ENCODE measurements at places on chromosomes 3 and 15.

DNA sequence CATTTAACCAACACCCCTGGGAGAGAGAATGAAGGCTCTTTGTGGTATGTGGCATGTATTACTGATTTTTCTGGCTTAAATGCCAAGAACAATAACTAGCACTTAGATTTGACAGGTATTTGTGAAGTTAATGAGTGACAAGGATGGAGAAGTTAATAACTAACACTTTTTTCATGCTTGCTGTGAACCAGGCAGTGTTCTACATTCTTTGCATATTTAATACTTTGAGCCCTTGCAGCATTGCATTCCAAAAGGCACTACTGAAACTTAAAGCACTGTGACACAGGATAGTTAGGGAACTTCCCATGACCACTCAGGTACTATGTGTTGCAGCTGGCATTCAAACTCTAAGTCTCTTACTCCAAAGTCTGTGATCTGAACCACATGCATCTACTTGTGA is 650.6 kb downstream of the ZPLD1 start:
- DNase-seq, result no peak

DNA sequence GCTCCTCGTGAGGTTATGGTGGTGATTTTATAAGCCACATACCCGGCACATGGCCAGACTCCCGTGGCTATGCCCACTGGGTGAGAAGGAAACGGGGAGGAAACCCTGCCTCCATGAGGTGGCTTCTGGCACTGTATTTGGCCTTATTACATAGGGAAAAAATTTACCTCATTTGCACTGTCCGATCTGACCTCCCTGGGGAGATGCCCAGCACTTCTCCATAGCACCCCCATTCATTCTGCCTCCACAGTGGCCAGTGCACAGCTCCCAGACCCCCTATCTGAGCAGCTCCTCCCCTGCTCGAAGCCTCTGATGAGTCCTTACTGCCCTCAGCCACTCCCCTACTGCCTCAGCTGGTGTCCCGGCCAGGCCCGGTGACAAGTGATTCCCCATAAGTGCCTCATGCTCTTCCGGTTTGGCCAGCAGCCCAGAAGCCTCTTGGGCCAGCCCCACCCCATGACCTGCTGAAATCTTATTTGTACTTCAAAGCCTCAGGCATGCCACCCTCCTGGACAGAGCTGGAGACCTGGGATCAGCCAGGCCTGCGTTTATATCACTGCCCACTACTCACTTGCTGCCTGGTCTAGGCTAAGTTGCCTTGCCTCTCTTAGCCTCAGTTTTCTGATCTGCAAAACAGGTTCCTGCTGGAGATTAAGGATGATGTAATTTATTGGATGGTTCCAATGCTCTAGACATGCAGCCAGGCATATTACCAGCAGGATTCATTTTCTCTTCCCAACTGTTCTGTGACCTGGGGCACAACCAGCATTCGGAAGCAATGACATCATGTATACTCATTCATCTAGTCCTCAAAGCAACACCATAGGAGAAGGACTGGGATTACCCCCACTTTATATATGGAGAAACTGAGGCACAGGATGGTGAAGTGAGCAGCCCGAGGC is 30.6 kb upstream of the SLC6A6 start:
- DNase-seq, result no peak

DNA sequence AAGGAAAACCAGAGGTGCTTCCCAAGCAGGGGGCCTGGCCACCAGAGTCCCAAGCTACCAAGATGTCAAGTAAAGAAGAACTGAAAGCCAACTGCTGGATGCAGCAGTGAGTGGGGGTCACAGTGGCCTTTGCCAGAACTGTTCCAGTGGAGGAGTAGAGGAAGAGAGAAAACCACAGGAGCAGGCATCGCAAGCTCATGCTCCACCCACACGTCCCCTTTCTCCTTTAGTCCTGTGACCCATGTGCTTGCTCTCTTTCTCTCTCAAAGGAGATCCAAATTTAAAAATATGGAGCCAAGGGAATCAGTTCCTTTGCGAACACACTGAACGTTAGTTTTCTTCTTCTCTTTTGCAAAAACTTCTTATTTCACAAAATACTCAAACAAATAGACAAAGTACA is 12.4 kb upstream of the ABHD2 start:
- DNase-seq, result no peak

DNA sequence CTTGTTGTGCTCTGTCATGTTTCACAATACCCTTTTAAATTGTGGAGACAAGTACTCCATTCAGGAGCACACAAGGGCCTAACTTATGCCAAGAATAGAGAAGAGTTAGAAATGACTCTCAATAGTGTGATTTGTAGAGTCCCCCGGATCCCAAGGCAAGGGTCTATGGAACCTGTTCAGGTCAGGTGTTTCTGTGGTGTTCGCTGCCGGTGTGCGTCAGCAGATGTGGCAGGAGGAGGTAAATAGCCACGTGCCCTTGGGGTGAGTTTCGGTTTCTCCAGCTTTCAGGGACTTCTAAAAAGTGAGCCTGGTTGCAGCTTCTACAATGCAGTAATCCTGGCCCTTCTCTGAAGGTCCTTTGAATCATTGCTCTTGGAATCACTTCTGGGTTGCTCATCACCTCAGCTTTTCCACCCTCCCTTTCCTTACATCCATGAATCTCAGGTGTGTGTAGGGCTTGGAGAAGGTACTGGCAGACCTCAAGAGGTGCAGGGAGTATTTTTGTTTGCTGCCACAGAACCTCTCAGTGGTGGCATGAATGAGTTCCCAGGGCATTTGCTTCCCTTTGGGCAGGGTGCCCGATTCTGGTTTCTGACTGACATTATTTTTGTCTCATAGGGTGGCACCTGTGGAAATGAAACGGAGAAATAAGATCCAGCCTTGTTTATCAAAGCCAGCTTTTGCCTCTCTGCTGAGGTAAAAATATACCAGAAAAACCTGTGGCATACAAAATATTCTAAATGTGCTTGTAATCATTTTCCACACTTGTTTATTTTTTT is 7.3 kb downstream of the ST3GAL6 start:
- DNase-seq, result no peak

DNA sequence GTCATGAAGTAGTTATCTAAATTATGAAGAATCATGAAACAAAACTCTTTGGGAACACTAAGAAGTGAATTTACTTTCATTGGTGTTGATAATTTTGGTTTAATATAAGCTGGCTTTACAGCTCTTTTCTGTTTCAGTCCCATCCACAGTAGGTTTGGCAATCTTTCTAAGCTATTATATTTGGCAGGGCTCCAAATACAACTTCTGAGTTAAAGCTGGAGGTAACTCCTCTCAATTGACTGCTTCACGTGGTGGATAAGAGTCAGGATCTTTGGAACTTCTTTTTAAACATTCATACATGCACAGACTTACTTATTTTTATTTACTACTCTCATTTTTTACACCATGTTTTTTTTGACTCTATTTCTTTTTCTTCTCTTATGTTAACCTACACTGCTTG is 106.5 kb upstream of the EPHA3 start:
- no peak for DNase-seq

DNA sequence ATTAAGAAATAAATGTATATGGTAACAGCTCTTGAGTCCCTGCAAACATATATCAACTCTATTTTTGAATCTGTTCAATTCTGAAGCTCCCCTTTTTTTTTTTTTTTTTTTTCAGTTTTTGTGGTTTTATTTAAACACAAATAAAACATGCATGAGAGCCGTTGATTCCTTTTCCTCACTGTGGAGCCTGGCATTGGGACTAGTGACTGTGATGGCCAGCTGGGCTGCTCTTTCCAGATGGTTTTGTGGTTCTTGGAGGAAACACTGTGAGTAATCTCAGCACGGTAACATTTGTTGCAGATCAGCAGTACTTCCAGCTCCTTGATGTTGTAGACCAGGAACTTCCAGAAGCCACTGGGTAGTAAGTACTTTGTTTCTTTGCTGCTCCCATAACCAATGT is 15.9 kb downstream of the EMC7 start:
- DNase-seq, result no peak

GRCh38 chr3:64299206-64299605 is 73.9 kb upstream of the PRICKLE2 start:
- DNase-seq, result no peak

- no peak for DNase-seq
Measured at GRCh38 chr3:13821126-13821525, 58.7 kb downstream of the WNT7A start.

DNA sequence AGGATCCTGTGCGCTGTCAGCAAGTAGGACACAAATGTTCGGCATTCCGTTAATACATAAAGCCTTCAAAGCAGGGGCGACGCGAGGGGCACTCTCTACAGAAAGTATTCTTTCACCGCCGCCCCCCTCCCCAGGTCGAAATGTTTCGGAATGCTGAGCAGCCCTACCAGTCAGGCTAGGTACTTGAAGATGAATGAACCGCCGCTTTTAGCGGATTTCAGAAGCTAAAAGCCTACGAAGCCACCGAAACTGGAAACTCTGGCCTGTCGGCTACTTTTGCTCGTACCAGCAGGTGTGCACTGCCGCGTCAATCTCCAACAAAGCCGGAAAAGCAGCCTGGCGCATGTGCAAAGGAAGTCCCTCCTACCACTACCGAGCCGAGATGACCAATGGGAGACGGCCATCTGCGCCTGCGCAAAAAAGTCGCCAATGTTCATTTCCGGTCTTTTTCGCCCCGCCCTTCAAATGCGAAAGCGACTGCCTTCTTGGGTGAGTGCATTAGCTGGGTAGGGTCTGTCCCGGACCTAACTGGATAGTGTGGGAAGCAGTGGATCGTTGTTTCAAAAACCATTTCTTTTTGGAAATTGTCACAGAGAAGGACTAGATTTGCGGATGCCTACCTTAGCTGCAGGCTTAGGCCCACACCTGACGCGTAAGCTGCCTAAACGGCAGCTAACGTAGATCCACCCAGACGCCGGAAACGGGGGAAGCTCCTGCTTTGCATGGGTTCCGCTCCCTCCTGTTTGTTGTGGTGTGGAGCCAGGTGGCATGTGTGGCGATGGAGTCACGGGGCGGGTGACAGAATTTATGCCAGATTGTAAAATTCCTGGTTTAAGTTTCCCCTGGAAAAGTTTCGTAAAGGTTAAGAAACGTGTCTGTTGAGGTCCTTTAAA is at the start of gene WDR5B:
WDR5B (minus strand) TSS at position 301 of the 893 bp plus-strand sequence. CDS start 534 bp downstream, outside the sequence.
- DNase-seq, result peak; percentile 98

GRCh38 chr3:163655021-163655420 is 1423.3 kb downstream of the SI start:
- no peak for DNase-seq

DNA sequence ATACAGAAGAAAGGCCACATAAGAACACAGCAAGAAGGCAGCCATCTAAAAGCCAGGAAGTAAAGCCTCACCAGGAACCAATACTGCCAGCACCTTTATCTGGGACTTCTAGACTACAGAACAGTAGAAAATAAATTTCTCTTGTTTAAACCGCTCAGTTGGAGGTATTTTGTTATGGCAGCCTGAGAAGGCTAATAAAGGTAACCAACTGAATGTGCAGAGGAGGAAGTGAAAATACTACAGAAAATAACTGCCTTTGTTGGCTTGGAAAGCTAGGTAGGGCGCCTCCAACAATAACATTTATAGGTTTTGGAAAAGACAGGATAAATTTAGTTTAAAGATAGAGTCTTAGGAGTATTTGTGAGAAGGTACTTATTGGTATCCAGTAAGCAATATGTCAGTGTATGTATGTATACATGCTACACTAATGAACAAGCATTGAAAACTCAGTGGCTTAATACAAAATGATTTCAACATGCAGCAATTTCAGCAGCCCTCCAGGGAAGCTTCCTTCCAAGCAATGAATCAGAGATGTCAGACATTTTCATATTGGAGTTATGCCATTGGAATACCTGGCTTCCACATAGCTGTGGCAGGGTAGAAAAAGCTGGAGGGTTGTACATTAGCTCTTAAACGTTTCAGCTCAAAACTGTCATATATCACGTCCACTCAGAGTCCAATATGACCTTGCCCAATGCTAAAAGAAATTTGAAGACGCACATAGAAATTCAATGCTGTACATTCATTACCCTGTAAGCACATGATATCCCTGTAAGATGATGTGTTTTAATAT is 48.9 kb downstream of the ZBBX start:
- no peak for DNase-seq

GRCh38 chr3:17974206-17974841 is 231.9 kb upstream of the TBC1D5 start:
- DNase-seq, result no peak

DNA sequence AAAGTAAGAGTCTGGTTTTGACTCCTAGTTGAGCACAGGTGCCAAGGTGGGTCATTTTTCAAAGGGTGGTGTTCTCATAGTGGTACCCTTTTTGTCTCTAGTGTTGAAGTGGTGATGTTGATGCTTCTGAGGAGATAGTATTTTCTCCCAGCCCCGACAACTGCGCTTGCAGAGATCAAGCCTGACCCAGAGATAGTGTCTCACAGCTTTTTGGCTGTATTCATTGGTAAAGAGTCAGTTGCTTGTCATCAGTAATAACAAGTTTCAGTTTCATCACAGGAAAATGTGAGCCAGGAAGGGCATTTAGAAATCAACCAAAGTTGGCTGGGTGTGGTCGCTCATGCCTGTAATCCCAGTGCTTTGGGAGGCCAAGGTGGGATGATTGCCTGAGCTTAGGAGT is 139.3 kb downstream of the NFKBIZ start:
- DNase-seq, result no peak

GRCh38 chr3:158790901-158791589 is 10.8 kb upstream of the MFSD1 start:
- DNase-seq, result no peak

DNA sequence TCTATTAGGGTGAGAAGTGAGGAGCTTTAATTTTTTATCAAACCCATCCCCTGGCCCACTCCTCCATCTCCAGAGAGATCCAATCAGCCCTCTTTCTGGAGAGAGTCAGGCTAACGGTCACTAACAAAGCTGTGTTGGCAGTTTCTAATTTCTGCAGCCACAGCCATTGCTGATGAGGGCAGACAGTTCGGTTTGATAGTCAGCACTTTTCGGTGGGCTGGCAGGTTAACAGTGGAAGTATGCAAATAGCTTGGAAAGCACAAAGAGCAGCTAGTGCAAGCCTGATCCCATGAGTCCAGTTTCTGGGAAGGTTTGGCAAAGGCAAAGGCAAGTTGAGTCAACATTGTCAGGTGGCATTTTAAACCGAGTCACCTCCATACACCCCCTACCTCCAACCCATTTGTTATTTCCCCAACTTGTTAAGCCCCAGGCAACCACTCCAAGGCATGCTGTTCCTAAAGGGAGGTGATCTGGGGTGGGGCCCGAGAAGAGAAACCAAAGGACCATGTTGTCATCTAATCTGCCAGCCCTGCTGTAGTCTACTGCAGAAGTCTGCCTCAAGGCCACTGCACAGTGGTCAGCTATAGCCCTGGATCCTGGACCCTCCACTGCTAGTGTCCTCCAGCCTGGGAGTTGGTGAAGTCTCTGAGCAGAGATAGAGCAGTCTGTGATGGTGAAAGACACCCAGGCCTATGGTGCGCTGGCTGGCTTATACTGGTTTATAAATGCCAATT is 1.7 kb downstream of the CCR1 start:
- DNase-seq, result no peak

DNA sequence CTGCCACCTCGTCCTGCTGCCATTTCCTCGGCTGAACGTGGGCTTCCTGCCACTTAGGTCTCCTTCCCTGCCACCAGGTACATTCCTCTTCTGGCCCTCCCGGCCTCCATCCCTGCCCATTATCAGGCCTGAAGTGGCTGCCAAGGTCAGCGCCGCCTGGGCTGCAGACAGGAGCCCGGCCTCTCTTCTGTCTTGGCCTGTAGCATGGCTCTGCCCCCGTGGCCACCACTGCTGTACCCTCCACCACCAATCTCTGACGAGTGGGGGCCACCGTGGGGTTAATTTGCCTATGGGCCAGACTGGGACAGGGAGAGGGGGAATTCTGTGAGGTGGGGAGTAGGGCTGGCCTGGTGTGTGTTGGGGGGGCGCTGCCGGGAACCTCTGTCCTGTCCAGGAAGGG is 2.0 kb upstream of the BAHD1 start:
- no peak for DNase-seq

- no peak for DNase-seq
Measured at GRCh38 chr3:102441832-102442231, 7.0 kb downstream of the ZPLD1 start.

- no peak for DNase-seq
Measured at GRCh38 chr3:169478566-169479313, 184.8 kb downstream of the MECOM start.

Data from activated T-helper 1 cell treated with anti-CD3 and anti-CD28 coated beads, Interleukin-2, amount 50 U/mL, for 16 hours (primary cell).